Fibroblast of skin of scalp (primary cell): ENCODE measurements at places on chromosomes 1 and 21.

- peak; percentile 57 for DNase-seq
Observed at GRCh38 chr1:185775501-185775900, 41.3 kb downstream of the HMCN1 start.

- no peak for DNase-seq
Observed at GRCh38 chr1:21851430-21852250, 39.6 kb downstream of the LDLRAD2 start.

DNA sequence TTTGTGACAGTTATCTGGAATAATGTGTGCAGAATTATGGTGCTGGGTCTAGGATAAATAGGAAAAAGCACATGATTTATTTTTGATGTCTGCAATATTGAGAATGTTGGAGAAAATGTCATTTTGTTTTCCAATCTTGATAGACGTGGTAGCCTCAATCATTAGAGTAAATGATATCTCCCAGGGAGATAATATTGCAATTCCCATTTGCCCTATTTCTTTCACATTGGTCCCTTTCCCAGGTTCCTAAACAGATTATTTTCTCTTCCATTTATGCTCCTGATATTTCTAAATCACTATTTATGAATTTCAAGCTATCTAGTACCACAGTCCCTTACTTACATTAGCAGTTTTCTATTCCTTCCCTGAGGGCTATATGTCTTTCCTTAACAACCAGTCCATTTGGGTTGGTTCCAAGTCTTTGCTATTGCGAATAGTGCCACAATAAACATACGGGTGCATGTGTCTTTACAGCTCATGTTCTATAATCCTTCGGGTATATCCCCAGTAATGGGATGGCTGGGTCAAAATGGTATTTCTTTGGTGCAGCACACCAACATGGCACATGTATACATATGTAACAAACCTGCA is 447.3 kb downstream of the PLA2G4A start:
- no peak for DNase-seq

DNA sequence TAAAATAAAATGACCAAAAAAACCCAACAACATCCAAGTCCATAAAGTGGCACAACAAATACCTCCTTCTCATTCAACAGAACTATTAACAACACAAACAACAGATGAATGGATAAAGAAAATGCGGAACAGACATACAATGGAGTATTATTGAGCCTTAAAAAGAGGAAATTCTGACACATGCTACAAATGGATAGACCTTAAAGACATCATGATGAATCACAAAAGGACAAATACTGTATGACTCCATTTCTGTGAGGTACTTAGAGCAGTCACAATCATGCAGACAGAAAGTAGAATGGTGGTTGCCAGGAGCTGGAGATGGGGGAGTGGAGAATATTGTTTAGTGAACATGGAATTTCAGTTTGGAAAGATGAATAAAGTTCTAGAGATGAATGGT is 42.6 kb downstream of the EYA3 start:
- DNase-seq: no peak

DNA sequence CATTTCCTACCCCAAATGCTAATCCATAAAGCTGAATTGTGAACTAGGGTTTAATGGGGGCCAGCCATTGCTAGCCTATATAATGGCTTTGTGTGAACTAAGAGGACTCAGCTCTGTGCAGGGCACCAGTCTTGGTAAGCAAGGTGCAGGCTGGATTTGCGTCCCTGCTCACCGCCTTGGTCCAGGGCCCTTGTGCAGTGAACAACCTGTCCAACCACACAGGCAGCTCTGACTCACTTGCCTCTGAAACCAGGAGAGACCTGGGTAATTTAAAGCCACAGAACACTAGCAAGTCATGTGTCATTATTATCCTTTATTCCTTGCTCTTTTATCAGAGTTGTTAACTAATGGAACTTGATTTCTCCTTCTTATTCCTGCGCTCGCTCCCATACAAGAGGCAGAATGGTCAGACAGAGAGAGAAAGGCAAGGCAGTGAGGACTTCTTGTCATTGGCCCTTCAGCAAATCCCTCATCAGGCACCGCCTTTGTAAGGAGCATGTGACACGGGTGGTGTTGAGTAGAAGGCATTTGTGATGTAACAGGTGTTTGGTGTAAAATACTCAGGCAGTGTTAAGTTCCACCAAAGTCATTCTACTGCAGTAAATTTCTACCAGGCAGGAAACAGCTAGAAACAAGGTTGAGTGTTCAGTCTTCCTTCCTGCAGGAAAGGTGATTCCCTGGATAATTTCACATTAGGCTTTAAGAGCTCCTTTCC is 67.3 kb upstream of the OLIG2 start:
- DNase-seq: no peak

DNA sequence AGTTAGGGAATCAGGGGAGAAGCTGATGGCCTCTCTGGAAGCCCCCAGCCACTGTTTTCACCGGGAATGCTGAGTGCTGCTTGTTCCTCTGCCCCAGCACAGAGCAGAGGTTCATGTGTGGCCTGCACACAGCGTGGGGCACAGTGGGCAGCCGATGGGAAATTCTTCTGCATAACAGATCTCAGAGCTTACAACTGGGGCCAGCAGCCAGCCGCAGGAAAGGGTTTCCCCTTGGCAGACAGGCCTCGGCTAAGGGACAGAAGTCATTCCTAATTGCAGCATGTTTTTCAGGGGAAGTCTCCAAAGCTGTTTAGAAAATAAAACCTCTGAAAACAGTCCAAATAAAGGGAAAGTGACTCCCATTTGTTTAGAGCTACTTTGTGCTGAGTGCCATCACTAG is 22.6 kb downstream of the HMGB4 start:
- no peak for DNase-seq

DNA sequence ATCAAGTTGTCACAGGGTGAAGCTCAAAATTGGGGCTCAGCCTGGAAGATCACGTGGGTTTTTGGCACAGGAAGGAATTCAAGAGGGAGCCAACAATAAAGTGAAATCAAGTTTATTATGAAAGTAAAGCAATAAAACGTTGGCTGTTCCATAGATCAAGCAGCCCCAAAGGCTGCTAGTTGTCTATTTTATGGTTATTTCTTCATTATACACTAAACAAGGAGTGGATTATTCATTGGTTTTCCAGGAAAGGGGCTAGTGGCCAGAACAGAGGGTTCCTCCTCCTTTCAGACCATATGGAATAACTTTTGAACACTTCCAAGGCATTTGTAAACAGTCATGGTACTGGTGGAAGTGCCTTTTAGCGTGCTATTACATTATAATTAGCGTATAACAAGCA is 723.5 kb upstream of the ADAMTS5 start:
- DNase-seq: no peak

DNA sequence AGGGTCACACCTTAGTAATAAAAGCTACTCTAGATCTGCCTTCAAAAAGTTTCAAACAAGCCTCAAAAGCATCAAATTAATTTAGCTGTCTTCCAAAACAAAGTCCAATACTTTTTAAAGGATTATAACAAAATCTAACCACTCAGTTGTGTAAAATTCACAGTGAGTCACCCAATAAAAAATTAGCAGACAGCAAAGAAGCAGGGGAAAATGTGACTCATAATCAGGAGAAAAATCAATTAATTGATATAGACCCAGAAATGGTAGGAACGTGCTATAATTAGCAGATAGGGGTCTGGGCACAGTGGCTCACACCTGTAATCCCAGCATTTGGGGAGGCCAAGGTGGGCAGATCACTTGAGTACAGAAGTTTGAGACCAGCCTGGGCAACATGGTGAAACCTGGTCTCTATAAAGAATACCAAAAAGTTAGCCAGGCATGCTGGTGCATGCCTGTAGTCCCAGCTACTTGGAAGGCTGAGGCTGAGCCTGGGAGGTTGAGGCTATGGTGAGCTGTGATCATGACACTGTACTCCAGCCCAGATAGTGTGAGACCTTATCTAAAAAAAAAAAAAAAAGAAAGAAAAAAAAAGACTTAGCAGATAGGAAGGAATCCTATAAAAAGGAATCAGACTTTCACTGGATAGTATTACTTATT is 8.1 kb upstream of the MYOG start:
- DNase-seq: no peak
